ENCODE measurements at places on chromosomes 7 and 10.

GRCh38 chr7:107982918-107983389, 20.0 kb downstream of the LAMB1 start:
- no peak for DNase-seq

DNA sequence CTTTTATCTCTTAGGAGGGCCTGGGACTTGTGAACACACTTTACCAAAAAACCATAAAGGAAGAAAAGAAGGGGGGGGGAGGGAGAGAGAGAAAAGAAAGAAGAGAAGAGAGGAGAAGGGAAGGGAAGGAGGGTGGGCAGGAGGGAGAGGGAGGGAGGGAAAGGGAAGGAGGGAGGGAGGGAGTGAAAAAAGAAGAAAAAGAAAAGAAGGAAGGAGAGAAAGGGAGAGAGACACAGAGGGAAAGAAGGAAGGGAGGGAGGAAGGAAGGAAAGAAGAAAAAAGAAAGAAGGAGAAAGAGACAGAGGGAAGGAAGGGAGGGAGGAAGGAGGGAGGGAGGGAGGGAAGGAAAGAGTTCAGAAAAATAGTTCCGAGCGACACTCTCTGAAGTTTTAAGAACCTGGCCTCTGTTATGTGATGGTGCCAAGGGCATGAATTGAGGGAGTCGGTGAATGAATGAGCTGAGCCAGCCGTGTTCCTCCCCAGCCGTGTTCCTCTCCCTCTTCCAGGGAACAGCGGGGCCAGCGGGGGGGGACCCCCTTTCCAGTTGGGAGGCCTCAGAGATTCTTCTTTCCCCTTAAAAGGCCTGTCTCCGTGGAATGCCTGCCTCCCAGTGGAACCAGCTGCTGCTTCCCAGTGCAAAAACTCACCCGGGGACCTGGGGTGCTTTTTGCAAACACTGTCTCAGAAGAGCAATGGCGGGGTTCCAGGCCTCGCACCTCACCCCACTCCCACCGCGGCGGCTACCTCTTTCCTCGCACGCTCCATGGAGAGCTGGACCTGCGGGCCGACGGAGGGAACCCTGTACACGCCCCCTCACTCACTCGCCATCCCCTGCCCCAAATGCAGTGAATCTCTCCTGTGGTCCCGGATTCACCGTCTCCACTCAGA, 84.1 kb downstream of the FOXL3 start:
- no peak for DNase-seq

- DNase-seq: no peak
Measured at GRCh38 chr7:122301858-122302760, 2.4 kb downstream of the FEZF1 start.

DNA sequence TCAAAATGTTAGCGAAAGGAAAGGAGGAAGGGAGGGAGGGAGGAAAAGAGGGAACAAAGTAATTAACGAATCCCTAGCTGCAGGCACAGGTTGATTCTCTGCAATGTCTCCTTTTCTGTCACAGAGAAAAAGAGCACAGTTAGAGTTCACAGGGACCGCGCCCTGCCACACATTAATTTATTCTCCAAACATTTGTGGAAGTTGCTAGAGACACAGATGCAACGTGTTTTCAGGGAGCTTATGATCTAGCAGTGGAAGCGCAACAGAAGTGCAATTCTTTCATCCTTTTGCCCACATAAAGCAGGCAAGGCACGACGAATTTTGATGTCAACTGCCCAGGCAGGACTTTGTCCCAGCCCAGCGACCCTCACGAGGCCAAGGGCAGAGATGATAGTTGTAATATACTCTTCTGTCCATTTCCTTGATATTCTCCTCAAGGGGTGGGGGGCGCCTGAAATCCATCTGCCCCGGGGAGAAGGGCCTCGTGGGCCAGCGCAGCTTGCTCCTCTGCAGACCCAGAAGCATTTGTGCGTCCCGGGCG, 101.7 kb upstream of the ZNF438 start:
- DNase-seq: no peak

DNA sequence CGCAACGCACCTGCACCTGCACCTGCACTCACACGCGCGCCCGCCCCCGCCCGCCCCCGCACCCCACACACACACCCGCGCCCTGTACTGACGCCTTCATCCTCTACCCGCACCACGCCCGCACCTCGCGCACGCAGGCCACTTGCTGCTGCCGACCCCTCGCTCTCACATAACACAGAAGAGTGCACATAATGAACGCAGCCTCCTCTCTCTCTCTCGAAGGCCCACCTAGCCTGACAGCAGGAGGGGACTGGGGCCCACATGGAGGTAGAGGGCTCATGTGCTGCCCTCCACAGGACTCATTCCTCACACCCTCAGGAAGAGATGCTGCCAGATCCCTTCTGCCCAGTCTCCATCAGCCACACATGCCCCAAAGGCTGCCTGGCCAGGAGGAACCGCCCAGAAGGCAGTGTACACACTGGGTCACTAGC, 432 bp upstream of the CAMK2B start:
- DNase-seq: no peak

DNA sequence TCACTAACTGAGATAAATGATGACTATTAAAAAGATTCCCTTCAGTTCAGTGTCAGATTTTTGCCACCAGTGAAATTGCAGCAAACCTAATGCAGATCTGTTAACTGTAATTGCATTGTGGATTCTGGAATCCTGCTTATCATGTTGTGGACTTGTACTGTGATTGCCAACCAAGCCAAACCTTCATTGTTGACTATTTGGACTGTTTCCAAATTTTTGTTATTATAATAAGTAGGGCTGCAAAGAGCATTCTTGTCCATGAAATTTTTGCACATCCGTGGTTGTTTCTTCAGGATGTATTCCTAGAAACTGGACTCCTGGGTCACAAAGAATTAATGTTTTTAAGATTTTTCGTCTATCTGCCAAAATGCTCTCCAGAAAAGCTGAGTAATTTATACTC, 281.6 kb upstream of the ZMIZ1 start:
- DNase-seq: no peak

GRCh38 chr7:879706-880105, 3.4 kb downstream of the GET4 start:
- no peak for DNase-seq

DNA sequence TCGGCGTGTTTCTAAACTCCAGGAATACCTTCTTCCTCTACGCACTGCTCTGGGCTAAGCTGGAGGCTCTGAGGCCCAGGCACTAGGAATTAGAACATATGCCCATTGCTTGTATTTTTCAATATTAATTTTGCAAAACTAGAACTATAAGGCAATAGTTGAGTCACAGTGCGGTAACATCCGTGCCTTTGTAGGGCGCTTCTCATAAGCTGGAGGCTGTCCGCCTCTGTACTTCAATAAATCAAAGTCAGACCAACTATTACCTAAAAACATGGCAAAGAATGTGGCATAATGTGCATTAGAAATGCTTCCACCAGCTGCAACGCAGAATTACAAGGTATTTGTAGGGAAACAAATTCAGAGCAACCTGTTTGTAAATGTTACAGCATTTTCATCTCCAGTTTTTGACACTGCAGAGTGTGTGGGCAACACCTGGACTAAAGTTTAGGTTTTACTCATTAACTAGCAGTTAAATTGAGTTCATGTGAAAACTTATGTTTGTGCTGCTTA, 440 bp upstream of the MINDY3 start:
- DNase-seq: no peak

Data from stimulated activated CD4-positive, alpha-beta T cell treated with anti-CD3 and anti-CD28 coated beads, TNF-alpha, amount 100 ng/mL, for 48 hours (primary cell).